ENCODE measurements at places on chromosomes 16 and 17. TPM values are rescaled to one million over a fixed set of nuclear protein-coding genes. Genes with fewer than 3 reads are reported as not detected.

GRCh38 chr16:27843800-27844199 is 219.7 kb downstream of the GSG1L start:
- peaks cover 12% of the 10 kb centered on the region for H3K27me3 ChIP-seq
- H3K27ac ChIP-seq: no peak overlapping the region
- DNase-seq: no peak
- no peaks in the 10 kb centered on the region for H3K4me1 ChIP-seq

DNA sequence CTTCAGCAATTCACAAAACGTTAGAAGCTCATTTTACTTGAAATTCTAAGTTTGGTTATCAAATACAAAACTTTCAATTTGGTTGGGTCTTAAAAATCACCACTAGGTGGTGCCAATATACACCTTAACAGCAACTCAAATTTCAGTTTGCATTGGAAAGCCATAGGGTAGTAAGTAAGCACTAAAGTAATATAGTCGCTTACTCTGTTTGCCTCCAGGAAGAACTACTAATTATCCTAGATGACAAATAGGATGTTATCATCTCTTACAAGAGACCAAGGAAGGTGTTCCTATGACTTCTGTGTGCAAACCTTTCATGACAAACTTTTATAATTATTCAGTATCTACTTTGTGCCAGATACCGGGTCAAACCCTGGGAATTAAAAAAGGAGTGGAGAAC is 93.3 kb downstream of the MYO1D start:
- no peaks in the 10 kb centered on the region for H3K27me3 ChIP-seq
- peaks cover 5% of the 10 kb centered on the region for H3K4me1 ChIP-seq
- H3K27ac ChIP-seq: no peak overlapping the region
- DNase-seq: no peak
- H3K36me3 ChIP-seq: no peaks in the 10 kb centered on the region

- peak overlapping the region; percentile 77 for H3K27ac ChIP-seq
- peaks cover 19% of the 10 kb centered on the region for H3K27me3 ChIP-seq
These were observed 14.2 kb upstream of the CBFB start for GRCh38 chr16:67014634-67015312.

DNA sequence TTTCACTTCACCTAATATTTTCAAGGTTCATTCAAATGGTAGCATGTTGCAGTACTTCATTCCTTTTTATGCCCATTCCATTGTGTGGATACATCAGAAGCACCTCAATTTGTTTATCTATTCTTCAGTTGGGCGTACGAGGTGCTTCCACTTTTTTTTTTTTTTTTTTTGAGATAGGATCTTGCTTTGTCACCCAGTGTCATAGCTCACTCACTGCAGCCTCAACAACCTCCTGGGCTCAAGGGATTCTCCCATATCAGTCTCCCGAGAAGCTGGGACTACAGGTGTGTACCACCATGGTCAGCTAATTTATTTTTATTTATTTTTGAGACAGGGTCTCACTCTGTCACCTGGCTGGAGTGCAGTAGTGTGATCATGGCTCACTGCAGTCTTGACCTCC is 22.5 kb upstream of the SPNS3 start:
- no peaks in the 10 kb centered on the region for H3K36me3 ChIP-seq
- no peak for DNase-seq
- no peak overlapping the region for H3K27ac ChIP-seq
- no peak overlapping the region for H3K4me3 ChIP-seq
- H3K4me1 ChIP-seq: no peaks in the 10 kb centered on the region

- DNase-seq: peak; percentile 55
- H3K27ac ChIP-seq: peak overlapping the region; percentile 66
- no peak overlapping the region for H3K4me3 ChIP-seq
- H3K36me3 ChIP-seq: peaks cover 16% of the 10 kb centered on the region
These were observed 92.9 kb downstream of the TBC1D16 start for GRCh38 chr17:79942591-79943346.

DNA sequence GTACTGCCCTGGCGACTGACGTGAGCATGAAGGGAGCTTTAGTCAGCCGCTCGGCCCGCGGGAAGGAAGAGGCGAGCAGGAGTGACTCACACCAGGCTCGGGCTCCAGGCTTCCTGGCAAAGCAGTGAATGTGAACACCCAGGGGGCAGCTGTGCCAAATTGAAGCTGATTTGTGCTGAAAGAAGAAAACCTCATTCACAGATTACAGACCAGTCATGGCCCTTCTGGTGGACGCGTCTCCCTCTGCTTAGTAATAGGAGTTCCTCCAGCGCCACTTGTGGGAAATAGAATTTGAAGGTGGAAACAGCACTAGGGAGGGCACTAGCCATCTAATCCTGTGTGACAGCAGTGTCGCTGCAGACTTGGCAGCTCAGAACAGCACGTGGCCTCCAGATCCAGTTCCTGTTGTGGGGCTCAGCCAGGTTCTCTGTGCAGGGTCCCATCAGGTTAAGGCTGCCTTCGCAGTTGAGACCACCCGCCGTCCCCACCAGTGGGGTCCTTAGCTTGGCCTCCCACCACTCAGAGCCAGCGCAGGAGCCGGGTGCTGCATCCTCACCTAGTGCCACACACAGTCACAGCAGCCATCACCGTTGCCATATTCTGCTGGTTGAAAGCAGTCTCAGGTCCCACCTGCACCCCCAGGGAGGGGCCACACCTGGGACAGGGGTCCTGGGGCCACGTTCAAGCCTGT is 164.5 kb upstream of the CHMP6 start:
- no peak for DNase-seq
- no peak overlapping the region for H3K4me3 ChIP-seq
- H3K4me1 ChIP-seq: peaks cover 10% of the 10 kb centered on the region
- peaks cover 9% of the 10 kb centered on the region for H3K36me3 ChIP-seq

DNA sequence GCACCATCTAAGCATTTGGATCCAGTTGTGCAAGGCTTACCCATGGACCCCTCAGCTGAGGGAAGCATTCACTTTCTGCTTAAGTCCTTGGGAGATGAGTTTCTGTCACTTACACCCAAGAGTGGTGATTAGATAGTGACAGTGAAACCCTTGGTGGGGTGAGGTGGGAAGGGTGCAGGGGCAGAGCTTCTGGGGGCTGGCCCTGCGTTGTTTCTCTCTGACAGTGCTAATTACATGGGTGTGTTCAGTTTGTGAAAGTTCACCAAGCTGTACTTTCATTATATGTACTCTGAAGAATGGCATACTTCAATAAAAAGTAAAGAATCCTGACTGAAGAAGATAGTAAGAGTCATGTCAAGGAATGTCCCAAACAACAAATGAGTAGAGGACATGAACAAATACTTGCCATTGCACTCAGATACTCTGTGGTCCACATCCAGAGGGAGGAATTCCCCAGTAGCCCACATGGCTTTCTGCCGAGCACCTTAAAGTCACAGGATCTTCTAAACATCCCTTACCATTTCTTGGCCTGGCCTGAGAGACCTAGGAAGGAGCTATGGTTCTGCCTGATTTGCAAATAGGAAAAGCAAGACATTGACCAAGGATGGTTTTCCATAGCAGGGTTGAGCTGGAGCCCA is 8.4 kb downstream of the CHST6 start:
- H3K27me3 ChIP-seq: peaks cover 4% of the 10 kb centered on the region
- H3K36me3 ChIP-seq: no peaks in the 10 kb centered on the region
- H3K4me1 ChIP-seq: peaks cover 13% of the 10 kb centered on the region
- DNase-seq: no peak
- peak overlapping the region; percentile 37 for H3K27ac ChIP-seq

DNA sequence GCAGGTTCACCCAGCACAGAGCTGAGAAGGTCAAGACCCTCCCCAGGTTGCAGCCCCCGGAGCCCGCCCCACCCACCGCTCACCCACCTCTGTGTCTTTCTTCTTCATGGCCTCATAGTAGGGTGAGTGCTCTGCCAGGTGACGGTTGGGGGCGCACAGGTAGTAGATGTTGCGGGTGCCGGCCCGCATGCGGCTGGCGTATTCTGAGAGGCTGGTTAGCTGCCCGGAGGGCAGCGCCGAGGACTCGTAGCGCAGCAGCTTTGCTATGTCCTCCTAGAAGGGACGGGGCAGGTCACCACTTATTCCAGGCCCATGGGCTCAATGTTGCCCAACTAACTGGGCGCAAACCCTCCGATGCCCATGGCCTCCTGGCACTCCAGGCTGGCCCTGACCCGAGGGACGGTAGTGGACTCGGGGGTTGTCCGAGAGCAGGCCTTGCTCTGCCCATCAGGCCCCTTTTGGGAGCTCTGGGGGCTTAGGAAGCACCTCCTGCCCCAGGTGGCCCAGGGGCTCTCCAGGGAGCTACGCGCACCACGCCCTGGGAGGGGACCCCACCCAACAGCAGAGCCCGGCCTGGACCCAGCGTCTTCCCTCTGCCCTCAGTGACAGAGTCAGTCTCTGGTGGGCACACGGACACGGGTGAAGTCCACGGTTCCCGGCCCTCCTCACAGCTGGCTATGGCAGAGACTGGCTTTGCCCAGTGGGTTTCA is 9.9 kb downstream of the DNASE1 start:
- no peak overlapping the region for H3K4me3 ChIP-seq
- no peak overlapping the region for H3K27ac ChIP-seq
- peaks cover 10% of the 10 kb centered on the region for H3K36me3 ChIP-seq
- no peak for DNase-seq
- H3K27me3 ChIP-seq: no peaks in the 10 kb centered on the region

GRCh38 chr17:77811521-77811920 is 147.0 kb upstream of the TNRC6C start:
- no peak overlapping the region for H3K4me3 ChIP-seq
- peaks cover 4% of the 10 kb centered on the region for H3K4me1 ChIP-seq
- H3K27ac ChIP-seq: no peak overlapping the region
- H3K36me3 ChIP-seq: no peaks in the 10 kb centered on the region

DNA sequence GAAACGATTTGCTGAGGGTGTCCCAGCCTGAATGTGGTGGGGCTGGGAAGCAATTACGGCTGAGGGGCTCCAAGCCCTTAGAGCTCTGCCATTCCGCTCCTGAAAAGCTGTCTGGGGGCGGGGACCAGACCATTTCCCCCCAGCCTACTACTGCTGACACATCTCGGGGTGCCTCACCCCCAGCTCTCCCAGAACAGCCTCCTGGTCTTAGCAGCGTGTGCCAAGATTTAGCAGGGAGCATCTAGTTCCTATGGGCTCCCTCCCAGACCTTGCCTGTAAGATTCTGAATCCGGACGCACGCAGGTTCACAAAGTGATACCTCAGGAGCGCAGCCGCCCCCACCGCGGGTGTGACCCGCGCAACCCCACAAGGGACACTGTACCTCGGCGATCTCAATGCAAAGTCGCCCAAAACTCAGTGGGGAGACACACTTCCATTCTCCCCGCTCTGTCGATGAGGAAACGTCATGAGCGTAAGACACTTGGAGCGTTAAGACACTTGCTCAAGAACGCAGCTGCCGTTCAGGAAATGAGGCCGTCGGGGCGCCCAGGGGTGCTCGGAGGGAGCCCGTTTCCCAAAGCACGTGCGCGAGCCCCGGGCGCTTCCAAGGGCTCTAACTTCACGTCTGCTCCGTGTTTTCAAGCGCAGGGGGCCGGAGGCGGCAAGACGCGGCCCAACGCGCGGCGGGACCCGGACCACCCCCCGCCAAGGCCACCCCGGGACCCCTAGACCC is 629 bp downstream of the GEMIN4 start:
- H3K27me3 ChIP-seq: no peaks in the 10 kb centered on the region
- no peak for DNase-seq
- peak overlapping the region; percentile 94 for H3K27ac ChIP-seq
- peak overlapping the region; percentile 99 for H3K4me3 ChIP-seq
- peaks cover 38% of the 10 kb centered on the region for H3K4me1 ChIP-seq
- H3K36me3 ChIP-seq: peaks cover 30% of the 10 kb centered on the region

DNA sequence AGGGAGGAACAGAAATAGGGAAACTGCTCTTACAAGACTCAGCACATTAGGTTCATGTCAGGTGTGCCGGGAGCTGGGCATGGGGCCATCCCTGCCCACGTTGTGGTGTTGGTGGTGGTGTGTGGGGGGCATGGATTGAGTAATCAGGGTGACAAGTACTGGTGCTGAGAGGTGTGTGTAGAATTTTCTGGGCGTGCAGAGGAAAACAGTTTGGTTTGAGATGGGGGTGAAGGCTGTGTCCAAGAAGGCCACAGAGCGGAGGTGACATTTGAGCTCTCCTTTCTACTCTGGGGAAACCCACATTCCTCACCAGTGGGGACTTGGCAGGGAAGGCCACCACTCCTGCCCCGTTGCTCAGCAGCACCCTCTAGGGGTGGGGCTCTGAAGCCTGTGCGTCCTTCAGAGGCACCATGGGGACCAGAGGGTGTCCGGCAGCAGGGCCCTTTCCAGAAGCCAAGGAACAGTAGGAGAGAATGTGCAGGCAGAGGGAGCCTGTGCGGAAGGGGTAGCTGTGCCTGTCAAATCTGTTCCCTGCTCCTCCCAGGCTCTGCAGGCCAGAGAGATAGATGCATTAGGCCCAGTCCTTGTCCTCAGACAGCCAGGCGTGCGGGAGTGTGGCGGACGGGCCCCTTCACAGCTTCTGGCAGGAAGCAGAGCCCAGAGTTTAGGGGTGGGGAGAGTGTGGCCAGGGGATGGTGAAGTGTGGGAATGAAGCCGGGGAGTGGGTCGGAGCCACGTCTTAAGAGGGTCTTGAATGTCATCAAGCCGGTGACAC is 48.7 kb upstream of the GSE1 start:
- peak overlapping the region; percentile 65 for H3K27ac ChIP-seq
- H3K27me3 ChIP-seq: no peaks in the 10 kb centered on the region
- H3K4me3 ChIP-seq: peak overlapping the region; percentile 65
- no peak for DNase-seq
- no peaks in the 10 kb centered on the region for H3K36me3 ChIP-seq

- H3K27ac ChIP-seq: no peak overlapping the region
- peaks cover 16% of the 10 kb centered on the region for H3K4me1 ChIP-seq
- peaks cover 12% of the 10 kb centered on the region for H3K36me3 ChIP-seq
- no peak for DNase-seq
These were observed 3.2 kb upstream of the ZNF785 start for GRCh38 chr16:30588651-30589050.

GRCh38 chr17:70535986-70536385 is 366.7 kb downstream of the KCNJ2 start:
- no peaks in the 10 kb centered on the region for H3K4me1 ChIP-seq
- H3K27ac ChIP-seq: no peak overlapping the region
- no peak for DNase-seq
- H3K4me3 ChIP-seq: no peak overlapping the region
- H3K27me3 ChIP-seq: no peaks in the 10 kb centered on the region

GRCh38 chr17:70405492-70406220 is 236.3 kb downstream of the KCNJ2 start:
- H3K4me3 ChIP-seq: no peak overlapping the region
- no peaks in the 10 kb centered on the region for H3K36me3 ChIP-seq
- no peak for DNase-seq
- H3K27me3 ChIP-seq: no peaks in the 10 kb centered on the region

The LRRC46 gene
- 0.64 TPM for total RNA-seq

The MT4 gene
- not detected for total RNA-seq

The SULT1A4 gene
- total RNA-seq: 3.5 TPM

The CES5A gene
- not detected for total RNA-seq

The NETO2 gene
- 50.3 TPM for total RNA-seq

The TEKT5 gene
- total RNA-seq: 0.52 TPM

The PIRT gene
- total RNA-seq: 0.38 TPM

The PRRT2 gene
- 15.1 TPM for total RNA-seq

The ABCA3 gene
- 12.5 TPM for total RNA-seq

The PRSS53 gene
- total RNA-seq: 5.1 TPM

The RABEP1 gene
- total RNA-seq: 32.3 TPM

The CES1 gene
- total RNA-seq: 2.1 TPM

The SETD6 gene
- 36.5 TPM for total RNA-seq
